ENCODE measurements at places on chromosomes 5 and 9. TPM values are rescaled to one million over a fixed set of nuclear protein-coding genes. Genes with fewer than 3 reads are reported as not detected.

Gene CORO2A
- 5.9 TPM for total RNA-seq

Gene MACIR
- 7.5 TPM for total RNA-seq

Gene SHISAL2B
- not detected for total RNA-seq

Gene FGD3
- total RNA-seq = 41.9 TPM

Gene ZNF346
- 48.6 TPM for total RNA-seq

Gene PITX1
- total RNA-seq = 80.2 TPM

Gene RANBP17
- 60.8 TPM for total RNA-seq

Gene REEP2
- 14.2 TPM for total RNA-seq

Gene SPAG8
- total RNA-seq = 0.89 TPM

Gene F2RL2
- total RNA-seq = 3.3 TPM

DNA sequence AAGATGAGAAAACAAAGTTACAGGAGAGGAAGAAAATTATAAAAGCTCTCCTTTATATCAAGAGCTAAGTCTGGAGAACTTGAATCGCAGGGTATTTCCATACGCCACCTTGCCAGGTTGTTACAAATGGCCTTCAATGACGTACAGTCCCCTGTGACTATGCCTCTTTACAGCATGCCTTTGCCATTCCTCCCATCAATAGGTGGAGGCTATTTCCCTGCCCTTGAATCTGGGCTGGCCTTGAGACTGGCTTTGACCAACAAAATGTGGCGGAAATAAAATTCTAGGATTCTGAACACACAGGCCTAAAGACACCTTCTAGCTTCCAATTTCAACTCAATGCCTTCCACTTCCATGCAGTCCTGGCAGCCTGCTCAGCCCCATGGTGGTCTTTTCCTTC, 45.7 kb downstream of the TSSK1B start:
- no peak overlapping the region for H3K4me3 ChIP-seq
- H3K27ac ChIP-seq = no peak overlapping the region
- H3K4me1 ChIP-seq = no peaks in the 10 kb centered on the region
- no peaks in the 10 kb centered on the region for H3K36me3 ChIP-seq
- no peaks in the 10 kb centered on the region for H3K27me3 ChIP-seq

- DNase-seq = no peak
- no peaks in the 10 kb centered on the region for H3K4me1 ChIP-seq
Measured at GRCh38 chr5:171236651-171237050, 72.4 kb upstream of the TLX3 start.

- H3K27me3 ChIP-seq = no peaks in the 10 kb centered on the region
- DNase-seq = no peak
- peaks cover 19% of the 10 kb centered on the region for H3K4me1 ChIP-seq
- H3K36me3 ChIP-seq = peaks cover 19% of the 10 kb centered on the region
Measured at GRCh38 chr9:70220216-70220615, 38.6 kb upstream of the SMC5 start.

GRCh38 chr5:58346041-58346440, 113.8 kb downstream of the PLK2 start:
- no peak for DNase-seq
- H3K27me3 ChIP-seq = no peaks in the 10 kb centered on the region
- H3K4me3 ChIP-seq = no peak overlapping the region
- peaks cover 14% of the 10 kb centered on the region for H3K4me1 ChIP-seq

- no peaks in the 10 kb centered on the region for H3K27me3 ChIP-seq
- no peaks in the 10 kb centered on the region for H3K4me1 ChIP-seq
- H3K36me3 ChIP-seq = peaks cover 18% of the 10 kb centered on the region
Measured at GRCh38 chr9:110464321-110464720, 115.2 kb downstream of the SVEP1 start.

- peaks cover 49% of the 10 kb centered on the region for H3K4me1 ChIP-seq
- H3K36me3 ChIP-seq = no peaks in the 10 kb centered on the region
- peak overlapping the region; percentile 71 for H3K27ac ChIP-seq
Measured at GRCh38 chr9:84343111-84343521, 2.6 kb upstream of the SLC28A3 start.

DNA sequence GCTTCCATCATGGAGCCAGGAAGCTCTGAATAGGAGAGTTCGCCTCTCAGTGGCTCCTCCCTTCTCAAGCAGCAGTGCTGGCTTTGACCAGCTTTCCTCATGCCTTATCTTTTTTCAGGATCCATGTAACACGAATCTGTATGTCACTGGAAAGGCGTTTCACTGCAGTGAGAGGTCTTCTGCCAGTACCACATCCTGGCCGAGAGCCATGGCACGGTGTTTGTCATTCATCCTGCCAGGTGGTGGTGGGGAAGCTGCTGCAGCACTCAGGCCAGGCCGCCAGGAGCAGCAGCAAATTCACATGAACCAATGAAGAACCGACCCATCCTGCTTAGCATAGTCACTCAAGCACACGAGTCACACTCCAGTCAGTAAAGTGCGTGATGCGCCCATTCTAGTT, 179.0 kb downstream of the FANCC start:
- peaks cover 3% of the 10 kb centered on the region for H3K36me3 ChIP-seq
- H3K27ac ChIP-seq = no peak overlapping the region
- no peak for DNase-seq
- peaks cover 9% of the 10 kb centered on the region for H3K4me1 ChIP-seq

DNA sequence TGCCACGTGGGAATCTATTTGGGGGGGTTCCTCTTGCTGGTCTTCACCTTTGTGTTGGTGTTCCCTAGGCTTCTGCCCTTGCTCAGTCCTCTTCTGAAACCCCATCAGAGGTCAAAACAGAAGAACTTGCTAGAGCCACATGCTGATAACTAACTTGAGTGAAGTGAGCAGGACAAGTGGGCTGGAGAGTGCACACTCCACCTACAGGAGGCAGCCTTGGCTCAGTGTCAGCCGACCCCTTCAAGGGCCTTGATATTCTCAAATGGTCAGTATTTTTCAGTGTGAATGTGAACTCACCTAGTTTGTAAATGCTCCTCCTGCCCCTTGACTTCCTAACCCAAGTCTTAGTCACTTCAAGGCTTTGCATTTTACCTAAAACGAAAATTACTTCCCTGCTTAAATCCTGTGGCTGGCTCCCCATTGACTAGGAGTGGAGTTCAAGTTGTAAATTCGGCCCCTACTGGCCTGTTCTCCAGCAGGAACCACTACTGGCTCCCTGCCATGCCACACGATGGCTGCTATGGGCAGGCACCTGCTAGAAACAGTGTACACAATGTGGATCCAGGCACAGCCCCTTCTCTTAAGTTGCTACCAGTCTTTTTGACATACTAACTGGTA, 3.6 kb upstream of the SLC1A3 start:
- H3K4me1 ChIP-seq = peaks cover 31% of the 10 kb centered on the region
- no peak overlapping the region for H3K4me3 ChIP-seq
- no peak for DNase-seq
- H3K27ac ChIP-seq = no peak overlapping the region

- no peaks in the 10 kb centered on the region for H3K27me3 ChIP-seq
- DNase-seq = no peak
- no peak overlapping the region for H3K4me3 ChIP-seq
- H3K36me3 ChIP-seq = no peaks in the 10 kb centered on the region
- no peaks in the 10 kb centered on the region for H3K4me1 ChIP-seq
Measured at GRCh38 chr9:116377179-116377798, 223.7 kb downstream of the PAPPA start.

DNA sequence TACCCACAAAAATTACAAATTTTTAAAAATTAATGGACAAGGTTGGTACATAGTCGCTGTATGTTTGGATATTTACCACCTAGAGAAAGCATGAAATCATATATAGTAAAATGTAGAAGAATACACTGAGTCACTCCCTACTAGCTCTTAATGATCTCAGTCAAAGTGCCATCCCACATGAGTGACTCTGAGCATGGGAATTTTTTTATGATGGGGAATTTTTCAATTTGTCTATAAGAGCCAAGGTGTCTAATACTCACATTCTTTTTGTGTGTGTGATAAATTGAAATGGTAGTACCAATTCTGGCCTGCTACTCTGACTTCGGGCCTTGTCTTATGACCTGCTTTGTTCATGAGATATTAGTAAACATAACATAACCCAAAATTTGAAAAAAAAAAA, 483.2 kb downstream of the CDH10 start:
- no peaks in the 10 kb centered on the region for H3K27me3 ChIP-seq
- no peaks in the 10 kb centered on the region for H3K4me1 ChIP-seq
- H3K36me3 ChIP-seq = no peaks in the 10 kb centered on the region

DNA sequence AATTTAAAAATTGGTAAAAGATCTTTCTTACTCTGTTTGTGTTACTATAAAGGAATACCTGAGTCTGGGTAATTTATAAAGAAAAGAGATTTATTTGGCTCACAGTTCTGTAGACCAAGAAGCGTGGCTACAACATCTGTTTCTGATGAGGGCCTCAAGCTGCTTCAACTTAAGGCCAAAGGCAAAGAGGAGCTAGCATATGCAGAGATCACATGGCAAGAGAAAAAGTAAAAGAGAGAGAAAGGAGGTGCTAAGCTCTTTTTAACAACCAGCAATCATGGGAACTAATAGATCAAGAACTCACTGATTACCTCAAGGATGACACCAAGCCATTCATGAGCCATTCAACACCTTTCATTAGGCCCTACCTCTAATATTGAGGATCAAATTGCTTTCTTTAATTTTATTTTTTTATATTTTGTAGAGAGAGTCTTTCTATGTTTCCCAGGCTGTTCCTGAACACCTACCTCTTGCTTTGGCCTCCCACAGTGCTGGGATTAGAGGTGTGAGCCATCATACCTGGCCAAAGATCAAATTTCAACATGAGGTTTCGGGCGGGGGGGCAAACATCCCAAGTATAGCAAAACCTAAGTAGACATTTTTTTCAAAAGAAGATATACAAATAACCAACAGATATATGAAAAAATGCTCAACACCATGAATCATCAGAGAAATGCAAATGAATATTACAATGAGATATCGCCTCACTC, 16.0 kb upstream of the SHC3 start:
- H3K36me3 ChIP-seq = peaks cover 2% of the 10 kb centered on the region
- no peak for DNase-seq
- H3K4me3 ChIP-seq = no peak overlapping the region

DNA sequence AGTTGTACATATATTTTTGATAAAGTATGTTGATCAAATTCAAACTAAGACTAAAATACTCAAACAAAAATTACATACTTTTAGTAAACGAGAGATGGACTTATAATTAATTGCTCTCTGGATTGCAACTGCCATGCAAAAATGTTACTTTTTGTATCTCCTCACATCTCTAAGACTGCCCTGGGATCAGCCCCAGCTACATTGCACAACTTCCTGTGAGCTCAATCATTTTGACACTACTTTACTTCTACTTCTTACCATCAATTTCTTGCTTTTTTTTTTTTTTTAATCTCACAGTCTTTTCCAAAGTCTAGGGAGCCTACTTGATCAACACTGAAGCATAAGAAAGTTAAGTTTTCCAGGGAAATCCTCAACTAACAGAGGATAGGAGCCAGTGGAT, 506.0 kb upstream of the CDH10 start:
- DNase-seq = no peak
- H3K4me1 ChIP-seq = peaks cover 3% of the 10 kb centered on the region
- H3K27ac ChIP-seq = no peak overlapping the region
- H3K4me3 ChIP-seq = no peak overlapping the region
- no peaks in the 10 kb centered on the region for H3K36me3 ChIP-seq

DNA sequence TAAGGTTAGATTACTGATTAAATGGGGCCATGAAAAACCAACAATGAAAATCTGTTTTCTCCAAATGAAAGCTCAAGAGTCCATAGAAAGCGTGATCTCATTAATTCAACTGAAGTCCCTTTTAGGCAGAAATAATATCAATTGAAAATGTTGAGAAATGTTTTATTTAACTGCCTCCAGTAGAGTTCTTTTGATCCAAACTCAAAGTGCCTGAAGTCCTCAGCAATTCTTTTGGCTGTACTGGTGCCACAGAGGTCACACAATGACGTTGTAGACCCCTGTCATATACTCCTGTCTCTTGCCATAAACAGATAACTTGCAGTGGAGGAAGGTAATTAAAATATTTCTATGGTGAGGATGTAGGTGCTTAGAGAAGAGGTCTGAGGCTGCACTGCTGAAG, 1420.5 kb downstream of the CDH12 start:
- no peak overlapping the region for H3K27ac ChIP-seq
- no peak overlapping the region for H3K4me3 ChIP-seq
- DNase-seq = no peak
- H3K4me1 ChIP-seq = no peaks in the 10 kb centered on the region
- no peaks in the 10 kb centered on the region for H3K27me3 ChIP-seq
- no peaks in the 10 kb centered on the region for H3K36me3 ChIP-seq

- H3K4me3 ChIP-seq = no peak overlapping the region
- H3K36me3 ChIP-seq = peaks cover 24% of the 10 kb centered on the region
- H3K27ac ChIP-seq = no peak overlapping the region
- H3K4me1 ChIP-seq = peaks cover 22% of the 10 kb centered on the region
Measured at GRCh38 chr5:77454123-77454522, 38.0 kb downstream of the WDR41 start.

DNA sequence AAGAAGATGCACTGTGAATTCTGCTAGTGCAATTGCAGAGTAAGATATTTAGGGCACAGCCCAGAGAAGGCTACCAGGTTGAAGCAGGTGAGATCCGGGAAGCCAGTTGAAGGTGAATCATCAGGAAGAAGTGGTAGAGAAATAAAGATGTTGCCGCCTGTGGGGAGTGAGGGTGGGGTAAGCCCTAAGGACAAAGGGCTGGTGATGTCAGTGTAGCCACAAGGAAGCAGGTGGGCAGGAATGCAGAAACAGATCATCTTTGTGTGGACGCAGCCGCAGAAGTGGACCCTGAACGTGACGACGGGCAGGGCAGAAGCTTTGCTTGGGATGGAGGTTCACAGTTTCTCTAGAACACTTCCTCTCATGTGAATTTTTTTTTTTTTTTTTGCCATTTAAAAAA, 164.2 kb downstream of the ACTL7B start:
- no peak for DNase-seq
- no peaks in the 10 kb centered on the region for H3K27me3 ChIP-seq
- no peak overlapping the region for H3K4me3 ChIP-seq
- peaks cover 13% of the 10 kb centered on the region for H3K4me1 ChIP-seq

- no peaks in the 10 kb centered on the region for H3K27me3 ChIP-seq
- peaks cover 2% of the 10 kb centered on the region for H3K36me3 ChIP-seq
- H3K27ac ChIP-seq = no peak overlapping the region
- H3K4me1 ChIP-seq = peaks cover 10% of the 10 kb centered on the region
Measured at GRCh38 chr5:154415114-154415513, 30.7 kb upstream of the SAP30L start.

- peaks cover 1% of the 10 kb centered on the region for H3K4me1 ChIP-seq
- DNase-seq = no peak
Measured at GRCh38 chr5:75721573-75721972, 4.3 kb upstream of the POC5 start.

- peak; percentile 15 for DNase-seq
- no peaks in the 10 kb centered on the region for H3K36me3 ChIP-seq
- H3K27ac ChIP-seq = no peak overlapping the region
Measured at GRCh38 chr9:134618833-134619447, 22.7 kb upstream of the COL5A1 start.

GRCh38 chr9:99142275-99142674, 37.4 kb downstream of the TGFBR1 start:
- peaks cover 8% of the 10 kb centered on the region for H3K4me1 ChIP-seq
- peaks cover 59% of the 10 kb centered on the region for H3K36me3 ChIP-seq
- H3K27ac ChIP-seq = no peak overlapping the region
- no peak for DNase-seq
- H3K4me3 ChIP-seq = no peak overlapping the region
- no peaks in the 10 kb centered on the region for H3K27me3 ChIP-seq

- H3K27me3 ChIP-seq = no peaks in the 10 kb centered on the region
- no peak for DNase-seq
- H3K4me3 ChIP-seq = no peak overlapping the region
- peaks cover 19% of the 10 kb centered on the region for H3K4me1 ChIP-seq
- no peak overlapping the region for H3K27ac ChIP-seq
Measured at GRCh38 chr5:78899922-78900362, 85.2 kb downstream of the ARSB start.
